ENCODE measurements at places on chromosomes 6 and 20.

DNA sequence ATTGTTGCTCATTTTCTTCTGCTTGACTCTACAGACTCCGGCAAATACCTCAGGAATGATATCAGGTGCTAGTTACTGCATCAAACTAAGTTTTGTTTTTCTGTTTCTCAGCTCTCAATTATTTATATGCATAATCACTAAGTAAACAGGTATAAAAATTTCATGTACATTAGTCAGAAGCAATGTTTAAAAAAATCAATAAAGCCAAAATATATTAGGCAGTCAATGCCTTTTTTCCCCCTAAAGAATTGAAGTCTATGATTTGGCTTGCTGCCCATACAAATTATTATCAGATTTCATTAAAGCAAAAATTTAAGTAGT is 20.6 kb upstream of the MRS2 start:
- DNase-seq = no peak

DNA sequence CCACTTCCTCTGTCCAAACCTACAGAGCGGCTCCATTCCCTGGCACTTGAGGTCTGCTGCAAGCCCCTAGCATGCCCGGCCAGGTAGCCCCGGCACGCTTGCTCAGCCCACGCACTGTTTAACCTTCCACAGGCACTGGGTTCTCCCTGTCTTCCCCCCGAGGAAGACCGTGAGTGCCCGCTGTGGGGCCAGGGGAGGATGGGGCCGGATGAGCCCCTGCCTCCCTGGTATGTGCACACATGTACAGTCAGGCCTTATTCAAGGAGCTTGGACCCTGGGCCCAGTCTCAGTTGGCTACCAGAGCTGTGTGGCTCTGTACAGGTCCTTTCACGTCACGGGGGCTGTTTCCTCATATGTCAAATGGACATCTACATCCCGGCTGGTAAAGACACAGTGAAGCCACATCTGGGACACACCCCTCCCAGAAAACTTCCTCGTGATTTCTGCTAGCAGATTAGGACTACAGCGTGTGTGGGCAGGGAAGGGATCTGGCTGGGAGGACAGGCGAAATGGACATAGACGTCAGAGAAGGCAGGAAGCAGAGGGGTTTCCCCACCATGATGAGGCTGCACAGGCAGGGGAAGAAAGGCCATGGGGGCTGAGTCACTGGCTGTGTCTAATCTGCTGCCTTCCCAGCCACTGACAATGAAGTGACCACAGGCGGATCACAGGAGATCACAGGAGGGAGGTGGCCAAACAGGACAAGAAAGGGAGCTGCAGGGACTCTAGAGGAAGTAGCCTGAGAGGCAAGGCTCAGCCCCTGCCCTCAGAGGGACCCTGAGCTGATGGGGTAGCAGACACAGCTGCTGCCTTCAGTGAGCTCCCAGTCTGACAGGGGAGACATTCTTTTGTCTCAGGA is 62.9 kb downstream of the MRPL14 start:
- DNase-seq = no peak

GRCh38 chr20:2922957-2923356 is 49.7 kb downstream of the PTPRA start:
- no peak for DNase-seq

DNA sequence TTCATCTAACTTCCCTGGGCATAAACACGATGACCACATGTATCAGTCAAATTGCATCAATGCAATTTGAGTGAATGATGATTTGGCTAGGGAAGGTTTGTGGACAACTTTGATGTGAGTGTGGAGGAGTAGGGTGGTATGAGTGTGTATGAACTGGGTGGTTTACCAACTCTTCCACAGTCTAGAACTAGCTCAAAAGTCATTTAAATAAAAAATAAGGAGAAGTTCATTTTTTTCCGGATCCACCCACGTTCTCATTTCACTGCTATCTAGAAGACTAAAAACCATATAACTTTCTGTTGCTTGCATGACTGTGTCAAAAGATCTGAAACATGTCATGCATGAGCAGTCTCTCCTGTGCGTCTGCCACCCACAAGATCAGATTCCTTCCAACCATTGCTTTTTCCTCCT is 23.6 kb downstream of the SLC35D3 start:
- no peak for DNase-seq
